Activated naive CD4-positive, alpha-beta T cell treated with anti-CD3 and anti-CD28 coated beads, Interleukin-2, amount 10 ng/mL, durations not matched to agents 7 days and 5 days (primary cell): ENCODE measurements at places on chromosomes 16 and 17.
A peak's percentile ranks its signal among the peaks of the same experiment; 100 is the strongest.

DNA sequence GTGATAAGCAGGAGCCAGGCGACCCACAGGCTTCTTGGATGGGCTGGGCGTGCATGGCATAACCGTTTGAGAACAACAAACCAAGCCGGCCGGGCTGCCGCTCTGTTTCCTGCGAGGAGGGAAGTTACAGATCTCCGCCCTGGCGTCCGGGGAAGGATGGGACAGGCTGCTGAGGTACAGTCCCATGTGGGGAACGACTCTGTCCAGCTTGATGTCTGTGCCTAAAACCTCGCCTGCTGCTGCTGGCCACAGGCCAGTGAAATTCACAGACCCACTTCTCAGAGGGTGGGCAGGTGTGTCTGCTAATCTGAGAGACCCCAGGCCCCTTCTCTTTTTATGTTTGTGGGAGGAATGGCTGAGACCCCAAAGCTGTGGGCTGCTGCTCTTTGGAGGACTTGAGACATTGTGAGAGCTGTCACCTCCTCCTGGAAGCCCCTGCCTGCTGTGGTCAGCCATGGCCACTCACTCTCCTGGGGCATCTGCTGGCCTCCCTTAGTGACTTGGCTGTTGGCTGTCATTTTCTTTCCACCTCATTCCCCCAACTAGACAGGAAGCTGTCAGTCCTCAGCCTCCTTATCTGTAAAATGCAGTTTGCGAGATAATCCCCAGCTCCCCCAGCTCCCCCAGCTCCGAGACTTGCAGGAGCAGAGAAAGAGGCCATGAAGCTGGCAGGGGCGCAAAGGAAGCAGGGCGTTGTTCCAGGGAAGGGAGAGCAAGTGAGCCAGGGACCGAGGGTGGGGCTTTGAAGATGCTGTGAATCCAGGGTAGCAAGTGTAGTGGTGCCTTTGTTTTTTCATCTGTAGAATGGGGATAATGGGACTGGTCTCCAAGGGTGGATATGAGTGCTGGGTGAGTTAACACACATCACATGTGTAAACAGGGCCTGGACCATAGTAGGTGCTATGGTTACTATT lies 51.0 kb downstream of the CMIP start:
- DNase-seq, result no peak

DNA sequence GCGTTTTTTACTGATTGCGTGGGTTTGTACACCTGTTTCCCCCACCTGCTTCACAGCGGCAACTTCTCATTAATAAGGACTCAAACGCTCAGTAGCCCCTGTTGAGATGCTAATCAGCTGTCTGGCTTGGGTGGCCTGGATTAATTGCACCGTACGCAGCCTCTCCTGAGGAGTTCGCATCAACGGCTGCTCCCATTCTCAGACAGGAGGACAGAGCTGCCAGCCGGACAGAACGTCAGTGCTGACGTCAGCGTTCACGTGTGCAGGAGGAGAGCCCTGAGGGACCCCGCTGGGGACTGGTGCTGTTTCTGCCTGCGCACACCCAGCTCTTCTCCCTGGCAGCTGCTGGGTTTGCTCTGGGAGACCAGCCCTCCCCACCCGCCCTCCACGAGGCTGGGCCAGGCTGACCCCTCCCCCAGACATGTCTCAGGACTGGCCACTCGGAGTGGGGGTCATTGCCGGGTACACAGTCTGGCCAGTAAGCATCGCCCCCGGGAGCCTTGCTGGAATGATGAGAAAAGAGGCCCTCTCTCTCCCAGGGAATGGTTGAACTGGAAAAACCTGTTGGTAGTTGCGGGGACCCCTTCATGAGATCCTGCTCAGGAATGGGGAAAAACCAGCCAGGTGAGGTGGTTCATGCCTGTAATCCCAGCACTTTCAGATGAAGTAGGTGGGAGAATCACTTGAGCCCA lies 5.7 kb upstream of the BANP start:
- peak; percentile 35 for DNase-seq

- no peak for DNase-seq
These were observed 28.7 kb downstream of the CCR7 start for GRCh38 chr17:40536295-40537171.

DNA sequence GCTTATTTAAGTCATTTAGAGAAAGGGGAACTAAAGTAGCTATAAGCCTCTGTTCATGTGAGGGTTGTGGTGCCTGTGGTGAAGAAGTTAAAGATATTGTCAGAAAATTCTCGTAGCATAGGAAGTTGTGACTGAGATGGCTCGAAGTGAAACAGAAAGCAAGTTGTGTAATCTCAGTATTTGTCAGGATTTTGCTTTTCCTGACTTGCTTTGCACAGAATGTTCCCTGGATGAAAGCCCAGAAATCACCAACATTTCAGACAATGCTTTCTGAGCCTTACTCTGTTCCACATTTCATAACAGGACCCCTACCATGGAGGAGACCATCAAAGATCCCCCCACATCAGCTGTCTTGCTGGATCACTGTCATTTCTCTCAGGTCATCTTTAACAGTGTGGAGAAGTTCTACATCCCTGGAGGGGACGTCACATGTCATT lies 10.6 kb downstream of the CALCOCO2 start:
- DNase-seq, result peak; percentile 63

GRCh38 chr16:82660075-82660645 lies 33.4 kb downstream of the CDH13 start:
- DNase-seq, result peak; percentile 31

- DNase-seq, result no peak
These were observed 49.8 kb upstream of the CHMP6 start for GRCh38 chr17:80941743-80942422.

DNA sequence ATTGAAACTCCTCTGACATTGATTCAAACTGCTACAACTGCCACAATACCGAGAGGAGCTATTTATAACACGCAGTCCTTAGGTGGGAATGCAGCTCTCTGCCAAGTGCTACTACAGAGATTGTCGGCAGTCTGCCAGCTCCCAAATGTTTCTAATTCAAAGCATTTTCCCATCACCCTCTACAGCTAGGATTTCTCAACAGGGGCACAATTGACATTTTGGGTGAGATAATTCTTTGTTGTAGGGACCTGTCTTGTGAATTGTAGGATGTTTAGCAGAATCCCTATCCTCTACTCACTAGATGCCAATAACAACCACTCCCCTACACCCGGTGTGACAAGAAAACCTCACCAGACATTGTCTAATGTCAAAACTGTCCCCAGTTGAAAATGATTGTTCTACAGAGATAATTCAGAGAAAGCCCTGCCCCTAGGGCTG lies 7.8 kb upstream of the N4BP1 start:
- DNase-seq, result no peak

DNA sequence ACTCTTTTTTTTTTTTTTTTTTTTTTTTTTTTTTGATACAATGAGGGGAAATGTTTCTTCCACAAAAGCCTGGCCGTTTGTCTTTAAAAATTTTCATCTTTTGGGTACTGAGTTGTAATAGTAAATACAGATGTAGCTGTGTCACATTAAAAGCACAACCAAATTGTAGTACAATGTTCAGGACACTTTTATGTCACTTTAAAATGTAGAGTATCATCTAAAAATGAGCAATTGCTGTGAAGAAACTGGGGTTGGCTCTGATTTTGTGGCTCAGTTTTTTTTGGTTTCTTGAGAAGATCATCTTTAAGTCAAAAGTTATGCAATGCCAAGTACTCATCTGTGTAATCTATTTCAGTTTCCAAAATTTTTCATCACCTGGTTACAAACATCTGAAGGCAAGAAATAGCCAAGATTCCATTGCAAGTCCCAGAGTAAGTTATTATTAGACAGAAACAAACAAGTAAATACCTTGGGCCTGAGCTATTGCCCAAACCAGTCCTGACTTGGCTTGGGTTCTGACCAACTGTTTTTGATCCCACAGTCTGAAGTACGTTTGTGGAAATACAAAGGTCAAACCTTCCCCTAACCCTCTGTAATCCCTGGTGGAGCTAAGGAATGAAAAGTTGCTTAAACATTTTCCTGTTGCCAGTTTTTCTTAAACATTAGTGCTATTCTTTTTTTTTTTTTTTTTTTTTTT lies 717.2 kb downstream of the WWOX start:
- DNase-seq, result no peak

- DNase-seq, result no peak
These were observed 46.1 kb downstream of the CPPED1 start for GRCh38 chr16:12757546-12757945.

DNA sequence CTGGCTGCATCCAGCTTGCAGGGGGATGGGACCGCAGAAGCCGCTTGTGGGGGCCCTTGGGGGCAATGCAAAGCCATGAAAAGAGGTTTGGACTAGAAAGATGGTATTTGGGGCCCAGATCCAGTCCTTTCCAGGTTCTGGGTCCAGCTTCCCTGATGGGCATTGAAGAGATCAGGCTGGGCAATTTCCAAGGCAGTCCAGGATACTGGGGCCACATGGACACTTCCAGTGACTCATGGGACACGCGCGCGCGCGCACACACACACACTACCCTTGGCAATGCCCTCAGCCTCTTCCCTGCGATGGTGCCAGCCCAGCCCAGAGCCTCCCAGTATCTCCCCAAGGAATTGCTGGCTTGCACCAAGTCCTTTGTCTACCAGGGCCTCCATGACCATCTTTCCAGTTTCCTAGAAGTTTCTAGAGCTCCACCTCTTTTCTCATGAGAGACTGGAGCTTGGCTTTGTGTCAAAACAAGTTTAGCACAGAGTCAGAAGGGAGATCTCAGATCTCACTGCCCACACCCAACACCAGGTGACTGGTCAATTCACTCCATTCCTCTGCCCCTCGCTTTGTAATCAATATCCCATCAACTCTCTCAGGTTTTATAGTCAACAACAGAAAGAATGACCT lies 44.3 kb downstream of the WNT3 start:
- DNase-seq, result no peak
